ENCODE measurements at places on chromosomes 11 and 22. TPM values are rescaled to one million over a fixed set of nuclear protein-coding genes. Genes with fewer than 3 reads are reported as not detected.

IFITM10 gene
- 0.52 TPM for total RNA-seq

FGF19 gene
- not detected for total RNA-seq

OR8D2 gene
- not detected for total RNA-seq

APOL3 gene
- 159 TPM for total RNA-seq

OR56A4 gene
- not detected for total RNA-seq

IRF7 gene
- total RNA-seq, result 7.4 TPM

DMC1 gene
- total RNA-seq, result 1.1 TPM

ANKRD42 gene
- 2.9 TPM for total RNA-seq

NEAT1 gene
- 79.9 TPM for total RNA-seq

OR8K5 gene
- total RNA-seq, result not detected

DEUP1 gene
- not detected for total RNA-seq

GRM5 gene
- 0.11 TPM for total RNA-seq

CYB5R2 gene
- total RNA-seq, result 0.33 TPM

NPAS4 gene
- total RNA-seq, result not detected

DNAJB7 gene
- not detected for total RNA-seq

USP47 gene
- 81.1 TPM for total RNA-seq

GAL3ST3 gene
- 0.09 TPM for total RNA-seq

SPA17 gene
- total RNA-seq, result 3.6 TPM

OR4C3 gene
- not detected for total RNA-seq

FLRT1 gene
- not detected for total RNA-seq

POU2AF2 gene
- not detected for total RNA-seq

KCNK7 gene
- total RNA-seq, result 0.17 TPM

BEST1 gene
- total RNA-seq, result under 0.01 TPM

C11orf42 gene
- total RNA-seq, result not detected

ART1 gene
- not detected for total RNA-seq

MAPK8IP1 gene
- total RNA-seq, result 2.0 TPM

DHCR7 gene
- 23.8 TPM for total RNA-seq

Measured in dermis lymphatic vessel endothelial cell (primary cell).